ENCODE measurements at places on chromosomes 2 and 18.

GRCh38 chr2:235127931-235128330 lies 176.1 kb downstream of the SH3BP4 start:
- peak; percentile 19 for DNase-seq

GRCh38 chr2:216950547-216950946 lies 90.7 kb upstream of the TNP1 start:
- DNase-seq = no peak

DNA sequence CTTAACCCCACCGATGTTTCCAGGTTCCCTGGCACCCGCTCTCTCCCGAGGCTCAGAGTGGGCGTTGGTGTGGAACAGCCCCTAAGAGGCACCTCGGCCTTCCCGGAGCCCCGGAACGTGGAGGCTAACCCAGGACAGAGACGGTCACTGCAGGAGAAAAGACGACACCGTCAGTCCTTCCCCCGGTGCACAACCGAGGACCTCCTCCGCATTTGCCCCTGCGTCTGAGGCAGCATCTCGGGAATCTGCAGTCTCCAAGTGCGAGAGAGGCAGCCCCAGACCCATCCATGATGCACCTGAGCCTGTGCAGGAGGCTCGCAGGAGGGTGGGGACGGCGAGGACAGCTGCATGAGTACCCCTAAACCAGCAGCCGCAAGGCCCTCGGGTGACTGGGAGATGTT lies 204.9 kb upstream of the SALL3 start:
- no peak for DNase-seq

DNA sequence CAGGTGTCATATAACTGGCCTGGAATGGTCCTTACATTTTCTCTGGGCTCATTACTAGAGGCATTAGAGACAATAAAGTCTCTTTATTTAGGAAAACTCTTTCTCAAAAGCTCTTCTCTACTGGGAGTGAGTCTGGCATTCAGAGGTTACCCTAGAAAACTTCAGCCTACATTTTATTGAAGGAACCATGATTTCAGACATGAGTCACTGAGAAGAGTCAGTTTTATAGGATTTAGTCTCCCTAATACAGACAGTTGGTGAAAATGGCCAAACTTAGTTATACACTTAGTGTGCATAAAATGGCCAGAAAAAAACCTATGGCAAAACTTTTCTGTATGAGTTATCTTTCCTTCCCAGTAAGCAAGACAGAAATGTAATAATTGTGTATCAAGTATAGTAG lies 689.4 kb downstream of the ZEB2 start:
- no peak for DNase-seq

DNA sequence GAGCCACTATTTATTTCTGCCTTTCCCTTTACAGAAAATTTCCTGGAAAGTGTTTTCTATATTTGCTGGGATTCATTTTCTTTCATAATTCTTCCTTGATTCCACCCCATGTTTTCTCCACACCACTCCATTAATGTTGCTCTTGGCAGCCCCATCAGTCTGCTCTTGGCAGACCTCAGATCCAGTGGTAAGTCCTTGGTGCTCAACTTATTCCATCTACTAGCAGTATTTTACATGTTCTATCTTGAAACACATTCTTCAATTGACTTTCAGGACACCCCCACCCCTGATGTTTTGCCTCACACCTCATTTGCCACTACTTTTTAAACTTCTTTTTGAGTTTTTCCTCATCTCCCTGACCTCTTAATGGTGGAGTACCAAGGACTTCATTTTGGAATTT lies 65.0 kb downstream of the HNMT start:
- no peak for DNase-seq

GRCh38 chr2:181812106-181812743 lies 79.3 kb upstream of the ITPRID2 start:
- peak; percentile 21 for DNase-seq

- no peak for DNase-seq
These were observed 247.3 kb downstream of the RAD51AP2 start for GRCh38 chr2:17270894-17271293.

- DNase-seq = no peak
These were observed 27.7 kb downstream of the LOXHD1 start for GRCh38 chr18:46629361-46629760.

- peak; percentile 96 for DNase-seq
These were observed at the start of gene ADI1 for GRCh38 chr2:3519255-3520205. ADI1 (minus strand) TSS chr2:3519531; CDS start chr2:3519487, 44 bp downstream.

DNA sequence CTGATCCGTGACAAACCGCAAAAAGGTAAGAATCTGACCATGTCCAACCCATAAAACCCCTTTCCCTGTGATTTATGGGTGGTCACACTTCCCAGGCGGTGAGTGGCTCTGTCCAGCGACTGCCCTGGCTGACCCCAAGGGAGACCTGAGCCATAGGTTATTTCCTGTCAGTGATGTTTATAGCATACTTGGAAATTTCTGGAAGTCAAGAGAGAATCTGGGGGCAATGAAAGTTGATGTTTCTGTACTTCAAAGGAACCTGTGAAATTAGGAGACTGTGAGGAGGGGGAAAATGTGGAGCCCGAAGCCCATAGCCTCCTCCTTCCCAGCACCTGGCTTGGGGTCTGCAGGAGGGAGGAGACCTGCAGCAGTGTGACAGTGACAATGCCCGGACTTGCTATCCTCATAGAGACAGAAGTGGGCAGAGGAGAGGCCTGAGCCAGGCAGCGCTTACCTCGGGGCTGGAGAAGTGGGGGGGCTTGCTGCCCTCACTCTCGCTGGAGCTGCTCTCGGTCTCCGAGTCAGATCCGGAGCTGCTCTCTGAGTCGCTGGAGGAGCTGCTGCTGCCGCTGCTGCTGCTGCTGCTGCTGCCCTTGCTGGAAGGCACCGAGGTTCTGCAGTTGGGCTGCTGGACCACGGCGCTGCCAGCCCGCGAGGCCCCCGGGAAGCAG lies 111.3 kb upstream of the REV1 start:
- no peak for DNase-seq

DNA sequence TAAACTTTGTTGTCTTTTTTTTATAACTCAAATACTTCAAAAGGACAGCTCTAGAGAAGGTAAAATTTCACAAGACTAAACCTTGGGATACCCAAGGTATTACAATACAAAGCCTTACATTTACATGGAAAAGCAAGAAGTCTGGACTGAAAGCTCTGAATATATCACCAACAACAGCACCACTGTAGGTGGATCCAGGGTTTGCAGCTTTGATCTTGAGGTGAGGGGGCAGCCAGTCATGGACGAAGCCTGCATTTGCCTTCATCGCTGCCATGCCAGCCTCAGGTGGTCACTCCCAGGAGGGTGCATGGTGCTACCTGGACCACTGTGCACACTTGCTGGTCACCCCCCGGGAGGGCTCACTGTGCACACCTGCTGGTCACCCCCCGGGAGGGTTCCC lies 36.6 kb downstream of the RBFA start:
- no peak for DNase-seq

GRCh38 chr2:190301032-190301431 lies 18.6 kb downstream of the HIBCH start:
- DNase-seq = no peak

DNA sequence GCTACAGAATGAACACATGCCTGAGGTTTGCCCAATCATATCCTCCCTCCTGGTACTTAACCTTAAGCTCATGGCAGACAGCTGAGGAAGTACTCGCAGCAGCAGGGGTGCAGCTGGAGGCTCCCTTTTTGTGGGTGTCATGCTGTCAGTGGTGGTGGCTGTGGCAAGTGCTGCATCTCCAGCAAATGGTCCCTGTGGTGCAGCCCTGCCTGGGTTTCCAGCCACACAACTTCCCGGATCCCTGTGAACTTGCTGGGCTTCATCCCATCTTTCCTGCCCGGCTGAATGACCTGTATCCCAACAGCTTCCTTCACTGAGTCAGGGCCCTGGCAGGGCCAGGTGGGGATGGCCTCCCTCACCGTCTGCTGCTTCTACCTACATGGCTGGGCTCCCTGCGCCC lies 5.0 kb downstream of the TMEM185B start:
- DNase-seq = no peak

- DNase-seq = no peak
These were observed 14.6 kb downstream of the ITGA4 start for GRCh38 chr2:181471783-181472182.

DNA sequence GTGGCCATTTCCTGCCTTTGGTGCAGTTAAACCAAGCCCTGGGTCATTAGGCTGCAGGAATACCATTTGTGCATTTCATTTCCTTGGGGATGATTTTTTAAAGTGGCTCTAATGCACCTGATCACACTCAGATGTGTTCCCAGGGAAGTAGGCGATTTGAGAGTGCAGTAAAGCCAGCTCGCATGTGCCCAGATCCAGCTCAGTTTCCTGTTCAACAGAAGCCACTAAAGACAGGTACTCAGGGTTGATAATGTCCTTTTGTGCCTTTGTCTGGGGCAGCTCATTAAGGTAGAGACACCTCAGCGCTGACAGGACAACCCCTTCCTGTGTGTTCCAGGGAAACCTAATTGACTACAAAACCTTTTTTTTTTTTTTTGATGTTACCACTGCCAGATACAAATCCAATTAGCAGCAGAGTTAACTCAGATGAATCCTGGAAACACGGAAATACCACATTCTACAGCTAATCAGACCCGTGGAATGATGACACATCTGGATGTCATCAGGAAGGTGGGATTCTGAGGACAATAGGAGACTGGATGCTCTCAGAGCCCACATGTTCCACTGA lies 15.2 kb upstream of the CHRNA1 start:
- no peak for DNase-seq

- DNase-seq = no peak
These were observed 35.0 kb downstream of the NEDD4L start for GRCh38 chr18:58078889-58079573.

DNA sequence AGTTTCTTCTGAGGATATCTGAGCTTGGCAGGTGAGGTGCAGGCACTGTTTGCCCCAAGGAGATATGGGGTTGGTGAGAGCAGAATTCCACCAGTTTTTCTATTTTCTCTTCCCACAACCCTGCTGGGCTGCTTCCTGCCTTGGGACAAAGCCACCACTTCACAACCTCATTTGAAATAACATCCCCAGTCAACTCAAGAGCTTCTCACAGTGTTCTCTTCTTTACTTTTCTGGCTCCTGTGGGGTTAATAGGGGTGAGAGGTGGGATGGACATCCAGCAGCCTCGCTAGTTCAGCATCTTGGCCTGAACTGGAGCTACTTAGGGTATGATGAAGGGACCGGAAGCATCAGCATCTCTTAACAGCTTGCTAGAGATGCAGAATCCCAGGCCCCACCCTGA lies 106.3 kb downstream of the SLC4A3 start:
- DNase-seq = no peak

DNA sequence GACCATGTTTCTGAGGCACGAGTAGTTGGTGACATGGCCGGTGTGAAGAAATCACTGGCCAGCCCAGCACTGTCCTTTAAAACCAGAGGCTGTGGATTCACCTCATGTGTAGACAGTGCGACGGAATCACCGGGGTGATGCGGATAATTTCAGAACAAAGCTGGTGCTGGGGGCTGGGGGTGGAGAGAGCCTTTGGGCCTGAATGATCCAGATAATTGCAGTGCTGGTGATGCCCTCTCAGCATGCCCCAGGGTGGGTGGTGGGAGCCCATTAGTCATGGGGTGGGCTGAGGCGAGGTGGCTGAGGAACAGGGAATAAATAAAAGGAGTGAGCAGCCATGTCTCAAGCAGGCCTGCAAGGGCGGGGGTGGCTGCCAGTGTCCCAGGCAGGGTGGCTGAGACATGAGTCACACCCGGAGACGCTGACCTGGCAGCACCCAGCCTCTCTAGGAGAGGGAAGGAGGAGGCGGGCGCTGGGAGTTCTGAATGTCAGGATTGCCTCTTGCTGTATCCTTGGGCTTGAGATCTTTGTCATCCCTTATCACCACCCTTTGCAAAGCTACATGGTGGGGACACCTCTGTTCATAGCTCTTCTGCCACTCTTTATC lies 151.1 kb upstream of the MSH6 start:
- peak; percentile 60 for DNase-seq

GRCh38 chr2:3314626-3315025 lies 63.0 kb downstream of the EIPR1 start:
- no peak for DNase-seq

DNA sequence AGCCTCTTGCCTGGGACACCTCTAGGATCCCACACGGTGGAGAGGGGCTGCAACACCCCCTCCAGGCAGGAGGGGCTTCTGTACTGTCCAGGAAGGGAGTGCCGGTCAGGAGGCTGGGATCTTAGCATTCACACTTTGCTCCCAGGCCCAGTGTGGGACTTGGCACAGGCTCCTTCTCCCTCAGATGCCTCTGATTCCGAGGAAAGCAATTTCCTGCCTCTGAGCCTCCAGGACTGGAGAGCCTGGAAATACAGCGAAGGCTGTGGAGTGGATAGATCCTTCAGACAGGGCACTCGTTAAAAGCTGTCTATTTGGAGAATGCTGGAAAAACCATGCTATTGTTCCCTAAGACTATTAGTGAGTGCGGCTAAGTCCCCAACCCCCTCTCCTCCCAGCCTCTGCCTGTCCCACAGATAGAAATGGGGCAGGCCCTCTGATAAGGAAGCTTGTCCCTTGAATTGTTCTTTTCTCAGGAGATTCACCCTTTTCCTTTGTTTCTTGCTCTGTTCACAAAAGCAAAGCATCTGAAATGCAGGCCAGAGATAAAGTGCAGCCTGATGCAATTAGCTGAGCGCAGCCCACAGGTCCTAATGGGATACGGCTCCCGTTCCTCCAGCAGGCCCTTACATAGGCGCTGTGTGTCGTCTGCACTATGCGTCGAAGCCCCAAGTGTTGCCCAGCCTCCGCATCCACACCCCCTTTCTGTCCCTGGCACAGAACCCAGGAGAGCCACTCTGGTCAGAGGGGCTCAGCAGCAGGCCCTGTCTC lies 252.2 kb downstream of the KLHL29 start:
- no peak for DNase-seq

DNA sequence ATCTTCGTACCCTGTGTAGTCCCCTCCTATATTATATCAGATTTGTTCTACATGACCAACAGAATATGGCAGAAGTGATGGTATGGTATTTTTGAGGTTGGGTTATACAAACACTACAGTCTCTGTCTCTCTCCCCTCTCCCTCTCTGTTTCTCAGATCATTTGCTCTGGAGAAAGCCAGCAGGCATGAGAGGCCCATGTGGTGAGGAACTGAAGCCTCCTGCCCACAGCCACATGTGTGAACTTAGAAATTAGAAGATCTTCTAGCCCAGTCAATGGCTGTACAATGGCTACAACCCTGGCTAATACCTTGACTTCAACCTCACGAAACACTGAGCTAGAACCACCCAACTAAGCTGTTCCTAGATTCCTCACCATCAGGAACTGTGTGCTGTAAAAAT lies 250.6 kb downstream of the SMAD2 start:
- no peak for DNase-seq

DNA sequence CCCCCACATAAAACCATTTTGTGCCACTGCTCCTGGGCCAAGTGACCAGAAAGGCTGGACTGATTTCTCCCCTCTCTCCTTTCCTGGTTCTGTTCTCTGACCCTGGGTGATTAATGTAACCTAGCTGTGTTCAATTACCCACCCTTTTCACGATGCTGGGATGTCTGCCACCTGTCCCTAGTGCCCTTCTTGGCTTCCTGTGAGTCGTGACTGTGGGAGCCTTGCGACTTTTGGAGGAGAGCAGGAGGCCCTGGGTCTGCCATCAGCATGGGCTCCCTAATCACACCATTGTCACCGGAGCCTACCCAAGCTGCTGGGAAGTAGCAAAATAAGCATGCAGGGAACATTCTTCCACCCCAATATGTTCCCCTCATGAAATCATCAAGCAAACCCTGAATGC lies 38.3 kb downstream of the SRSF7 start:
- no peak for DNase-seq

GRCh38 chr2:217974389-217975005 lies 28.3 kb downstream of the TNS1 start:
- DNase-seq = no peak
